ENCODE measurements at places on chromosomes 11 and 22.

- DNase-seq: no peak
Measured at GRCh38 chr11:104700609-104701008, 197.7 kb downstream of the CASP12 start.

DNA sequence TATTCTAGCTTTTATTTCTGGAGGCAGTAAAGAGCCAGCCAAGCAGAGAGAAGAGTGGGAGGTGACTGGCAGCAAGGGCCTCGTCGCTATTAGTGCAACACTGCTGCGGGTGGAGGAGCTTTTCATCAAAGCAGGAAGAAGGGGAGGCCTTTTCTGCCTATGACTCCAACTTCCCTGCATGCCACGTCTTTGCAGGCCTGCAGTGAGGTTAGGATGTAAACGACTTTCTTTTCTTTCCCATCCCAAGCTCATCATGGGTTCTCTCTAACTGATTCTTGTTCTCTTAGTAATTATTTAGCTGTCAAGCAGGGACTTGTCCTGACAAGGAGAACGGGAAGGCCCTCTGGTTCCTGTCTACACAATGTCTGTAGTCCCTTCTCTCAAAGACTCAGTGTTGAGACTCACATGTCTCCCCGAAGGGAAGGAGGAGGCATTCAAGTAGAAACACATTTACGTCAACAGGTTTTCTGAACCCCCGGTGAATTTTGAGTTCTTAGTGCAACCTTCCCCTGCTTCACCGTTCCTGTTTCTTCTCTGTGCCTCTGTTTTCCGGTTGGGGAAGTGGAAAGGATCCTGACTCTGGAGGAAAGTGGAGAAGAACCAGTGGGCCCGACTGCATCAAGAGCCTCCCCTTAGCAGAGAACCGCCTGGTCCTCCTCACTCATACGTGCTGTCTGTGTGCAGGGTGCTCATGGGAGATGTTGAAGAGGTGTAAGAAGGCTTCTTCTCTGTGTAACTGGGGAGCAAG lies 56.9 kb downstream of the PACS1 start:
- DNase-seq: no peak

GRCh38 chr11:97123237-97123636 lies 733.4 kb downstream of the JRKL start:
- DNase-seq: no peak

DNA sequence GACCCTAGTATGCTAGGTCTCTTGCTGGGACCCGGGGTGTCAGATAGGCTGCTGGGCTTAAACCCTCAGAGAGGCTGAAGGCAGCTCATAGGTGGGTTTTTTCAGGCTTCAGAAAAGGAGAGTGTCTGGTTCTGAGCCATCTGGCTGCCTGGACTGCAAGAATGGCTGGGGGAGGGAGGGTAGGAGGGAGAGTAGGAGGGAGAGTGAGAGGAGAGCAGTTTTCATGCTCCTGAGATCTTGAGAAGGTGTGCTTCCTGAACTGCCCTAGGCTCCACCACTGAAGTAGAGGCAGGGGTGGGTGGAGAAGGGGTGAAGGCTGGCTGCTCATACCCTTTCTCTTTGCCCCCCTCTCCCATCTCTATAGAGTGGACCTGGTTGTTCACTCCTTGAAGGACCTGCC lies 4.6 kb downstream of the HMBS start:
- DNase-seq: peak; percentile 42

DNA sequence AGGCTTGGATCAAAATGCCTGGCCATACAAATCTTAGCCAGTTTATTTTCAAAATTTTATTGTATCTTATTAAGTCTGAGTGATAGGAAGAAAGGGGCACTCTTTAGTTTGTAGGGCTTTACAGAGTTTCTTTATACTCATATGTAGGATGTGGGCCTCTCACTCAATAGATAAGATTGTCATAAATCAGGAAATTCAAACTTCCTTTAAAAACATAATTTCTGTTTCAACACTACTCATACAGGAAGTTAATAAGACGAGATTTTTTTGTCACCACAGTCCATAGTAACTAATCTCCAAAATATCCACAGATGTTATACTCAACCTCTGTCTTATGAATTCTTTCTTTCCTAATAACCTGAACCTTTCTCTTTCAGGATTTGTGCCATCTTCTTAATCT lies 13.3 kb upstream of the OR56B4 start:
- no peak for DNase-seq

GRCh38 chr22:24503137-24503842 lies 8.2 kb downstream of the UPB1 start:
- peak; percentile 96 for DNase-seq

DNA sequence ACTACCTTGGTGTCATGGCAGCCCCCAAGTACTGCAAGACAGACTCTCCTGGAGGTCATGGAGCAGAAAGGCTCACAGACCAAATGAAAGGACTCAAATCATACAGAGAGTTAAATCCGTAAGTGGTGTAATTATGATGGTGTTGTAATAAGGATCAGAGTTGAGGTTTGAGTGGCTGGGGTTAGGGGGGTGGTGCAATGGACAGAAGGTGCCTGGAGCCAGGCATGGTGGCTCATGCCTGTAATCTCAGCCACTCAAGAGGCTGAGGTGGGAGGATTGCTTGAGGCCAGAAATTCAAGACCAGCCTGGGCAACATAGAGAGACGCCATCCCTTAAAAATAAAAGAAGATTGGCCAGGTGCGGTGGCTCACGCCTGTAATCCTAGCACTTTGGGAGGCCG lies 18.7 kb downstream of the ART5 start:
- DNase-seq: no peak

GRCh38 chr11:119673759-119674336 lies 55.2 kb downstream of the NECTIN1 start:
- peak; percentile 76 for DNase-seq

- no peak for DNase-seq
Measured at GRCh38 chr11:117281159-117281558, 10.0 kb upstream of the BACE1-AS start.

- no peak for DNase-seq
Measured at GRCh38 chr11:7648264-7648663, 25.0 kb downstream of the CYB5R2 start.

GRCh38 chr22:17407643-17408042 lies 38.4 kb downstream of the CECR2 start:
- no peak for DNase-seq

- DNase-seq: no peak
Measured at GRCh38 chr22:48101704-48102103, 1339.3 kb downstream of the TBC1D22A start.

GRCh38 chr11:118442301-118442700 lies 6.0 kb downstream of the KMT2A start:
- no peak for DNase-seq

GRCh38 chr22:31233001-31233400 lies 20.9 kb downstream of the LIMK2 start:
- DNase-seq: no peak

- DNase-seq: no peak
Measured at GRCh38 chr22:19523240-19524169, 705 bp downstream of the CLDN5 start.

- DNase-seq: peak; percentile 85
Measured at GRCh38 chr22:28798810-28799605, 1.4 kb downstream of the XBP1 start.

GRCh38 chr11:71207563-71207962 lies 44.8 kb downstream of the SHANK2 start:
- no peak for DNase-seq

DNA sequence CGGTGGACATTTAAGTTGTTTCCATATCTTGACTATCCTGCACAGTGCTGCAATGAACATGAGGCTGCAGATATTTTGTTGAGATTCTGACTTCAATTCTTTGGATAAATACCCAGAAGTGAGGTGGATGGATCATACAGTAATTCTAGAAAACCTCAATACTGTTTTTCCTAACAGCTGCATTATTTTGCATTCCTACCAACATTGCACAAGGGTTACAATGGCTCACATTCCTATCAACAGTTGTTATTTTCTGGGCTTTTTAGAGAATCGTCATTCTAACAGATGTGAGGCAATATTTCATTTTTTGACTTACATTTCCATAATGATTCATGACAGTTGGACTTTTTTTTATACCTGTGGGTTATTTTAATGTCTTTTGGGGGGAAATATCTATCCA lies 716.9 kb upstream of the ANO3 start:
- DNase-seq: no peak

DNA sequence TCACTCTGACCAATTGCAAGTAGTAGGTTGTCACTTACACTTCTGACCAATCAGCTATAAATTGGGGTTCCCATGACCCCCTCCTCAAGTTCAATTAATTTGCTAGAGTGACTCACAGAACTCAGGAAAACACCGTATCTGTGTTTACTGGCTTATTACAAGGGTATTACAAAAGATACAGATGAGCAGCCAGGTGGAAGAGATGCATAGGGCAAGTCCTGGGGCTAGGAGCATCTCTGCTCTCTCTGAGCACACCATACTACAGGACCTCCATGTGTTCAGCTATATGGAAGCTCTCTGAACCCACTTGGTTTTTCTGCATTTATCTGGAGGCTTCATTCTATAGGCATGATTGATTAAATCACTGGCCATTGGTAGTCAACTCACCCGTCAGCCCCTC lies 11.3 kb upstream of the GRK3 start:
- DNase-seq: no peak

DNA sequence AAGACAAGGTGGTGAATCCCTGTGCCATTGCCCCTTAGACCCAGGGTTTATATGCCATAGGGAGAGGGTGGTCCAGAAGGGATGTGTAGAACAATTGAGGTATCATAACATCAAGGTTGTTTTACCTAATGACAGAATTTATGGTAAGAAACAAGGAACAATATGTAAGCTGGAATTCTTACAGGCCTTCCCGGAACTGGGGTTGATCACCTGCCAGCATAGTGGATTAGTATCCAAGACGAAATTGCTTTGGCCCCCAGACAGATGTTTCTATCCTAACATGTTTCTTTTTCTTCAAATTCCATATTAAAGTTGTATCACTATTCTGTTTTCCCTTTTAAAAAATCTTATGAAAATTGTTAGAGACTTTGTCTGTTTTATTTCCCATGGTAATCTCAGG lies 343.8 kb upstream of the ANO3 start:
- DNase-seq: no peak

DNA sequence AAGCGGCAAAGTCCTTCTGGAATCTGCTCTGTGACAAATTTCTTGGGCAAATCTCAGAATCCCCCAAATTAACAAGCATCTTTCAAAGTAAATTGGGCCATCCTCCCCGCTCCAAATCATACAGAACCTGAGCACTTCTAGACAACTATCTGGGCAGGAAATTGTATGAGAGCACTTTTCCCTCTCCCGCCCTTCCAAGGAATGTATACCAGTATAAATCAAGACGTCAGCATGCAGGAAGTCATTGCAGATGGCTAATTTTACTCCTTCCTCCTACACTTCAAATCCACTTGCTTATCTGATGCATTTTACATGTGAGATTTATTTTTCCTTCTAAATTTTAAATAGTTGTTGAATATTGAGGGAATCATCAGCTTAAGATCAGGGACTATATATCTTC lies 52.1 kb downstream of the NTM start:
- DNase-seq: no peak

DNA sequence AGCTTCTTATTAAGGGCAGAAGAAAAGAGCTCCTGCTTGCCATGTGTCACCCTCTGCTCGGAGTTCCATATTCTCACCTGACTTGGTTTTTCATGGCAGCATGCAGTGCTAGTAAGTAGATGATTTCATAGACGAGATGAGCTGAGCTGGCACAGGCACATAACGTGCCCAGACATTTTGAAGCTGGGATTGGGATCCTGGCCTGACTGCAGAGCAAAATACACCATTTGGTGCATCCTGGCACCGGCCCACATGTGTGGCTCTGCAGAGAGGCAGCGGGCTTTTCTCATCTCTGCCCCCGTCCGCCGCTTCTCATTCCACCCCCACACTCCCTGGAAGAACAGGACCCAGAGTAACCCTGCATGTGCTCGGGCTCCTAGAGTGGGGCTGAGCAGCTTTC lies 24.8 kb downstream of the FAM118A start:
- no peak for DNase-seq

GRCh38 chr11:76162336-76163288 lies 43.7 kb downstream of the WNT11 start:
- DNase-seq: no peak

DNA sequence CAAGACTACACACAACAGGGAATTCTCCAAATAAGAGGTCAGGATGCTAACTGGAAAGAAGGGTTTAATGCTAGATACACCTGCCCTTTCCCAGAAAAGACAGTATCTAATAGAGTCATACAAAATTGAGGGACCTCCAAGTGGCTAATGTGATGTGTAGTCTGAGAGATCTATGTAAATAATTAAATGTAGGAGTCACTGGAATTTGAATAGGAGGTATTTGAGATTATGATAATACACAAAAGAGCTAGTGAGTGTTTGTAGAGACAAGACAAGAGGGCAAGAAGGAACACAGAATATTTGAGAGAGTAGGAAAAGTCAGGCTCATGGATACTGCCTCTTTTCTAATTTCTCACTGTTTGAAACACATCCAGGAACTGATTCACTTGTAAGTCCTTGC lies 15.5 kb upstream of the INSC start:
- no peak for DNase-seq

DNA sequence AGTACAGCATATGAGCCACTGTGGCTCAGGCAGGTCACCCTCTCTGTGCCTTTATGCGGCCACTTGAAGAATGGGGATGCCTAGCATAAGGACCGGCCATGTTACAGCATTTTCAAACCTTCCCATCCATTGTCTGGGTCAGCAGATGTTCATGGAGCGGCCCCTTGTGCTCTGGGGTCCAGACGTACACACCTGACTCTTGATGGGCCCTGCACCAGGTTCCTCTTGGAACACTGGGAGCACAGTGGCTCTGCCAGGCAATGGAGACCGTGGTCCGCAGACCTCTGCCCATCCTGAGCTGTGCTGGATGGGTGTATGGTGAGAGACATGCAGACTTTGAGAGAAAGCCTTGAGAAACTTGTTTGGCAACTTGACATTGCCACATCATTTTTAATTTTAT lies 9.8 kb downstream of the PRDM11 start:
- no peak for DNase-seq
